Stomach (tissue), 19 donors: ENCODE measurements at places on chromosomes 13 and 19. TPM values are rescaled to one million over a fixed set of nuclear protein-coding genes. Genes with fewer than 3 reads are reported as not detected.
A peak's percentile ranks its signal among the peaks of the same experiment; 100 is the strongest.

- no peak for DNase-seq
These were observed 57.6 kb downstream of the COL4A1 start for GRCh38 chr13:110249326-110249725.

DNA sequence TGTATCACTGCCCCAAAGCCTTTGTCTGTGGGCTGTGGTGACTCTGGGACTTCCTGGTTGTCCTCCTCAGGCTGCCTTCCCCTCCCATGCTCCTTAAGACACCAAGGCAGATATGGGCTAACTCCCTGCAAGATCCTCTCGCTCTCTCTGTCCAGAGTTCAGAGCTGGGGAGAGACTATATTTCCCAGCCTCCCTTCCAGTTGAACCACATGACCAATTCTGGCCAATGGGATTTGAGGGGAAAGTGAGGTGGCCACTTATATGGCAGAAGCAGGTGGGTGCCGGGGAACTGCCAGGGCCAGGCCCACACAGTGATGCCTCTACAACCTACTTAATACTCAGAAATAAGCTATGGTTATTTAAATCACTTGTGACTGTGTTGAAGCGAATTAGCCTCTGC, 16.2 kb upstream of the ANGPTL8 start:
- DNase-seq, result no peak

DNA sequence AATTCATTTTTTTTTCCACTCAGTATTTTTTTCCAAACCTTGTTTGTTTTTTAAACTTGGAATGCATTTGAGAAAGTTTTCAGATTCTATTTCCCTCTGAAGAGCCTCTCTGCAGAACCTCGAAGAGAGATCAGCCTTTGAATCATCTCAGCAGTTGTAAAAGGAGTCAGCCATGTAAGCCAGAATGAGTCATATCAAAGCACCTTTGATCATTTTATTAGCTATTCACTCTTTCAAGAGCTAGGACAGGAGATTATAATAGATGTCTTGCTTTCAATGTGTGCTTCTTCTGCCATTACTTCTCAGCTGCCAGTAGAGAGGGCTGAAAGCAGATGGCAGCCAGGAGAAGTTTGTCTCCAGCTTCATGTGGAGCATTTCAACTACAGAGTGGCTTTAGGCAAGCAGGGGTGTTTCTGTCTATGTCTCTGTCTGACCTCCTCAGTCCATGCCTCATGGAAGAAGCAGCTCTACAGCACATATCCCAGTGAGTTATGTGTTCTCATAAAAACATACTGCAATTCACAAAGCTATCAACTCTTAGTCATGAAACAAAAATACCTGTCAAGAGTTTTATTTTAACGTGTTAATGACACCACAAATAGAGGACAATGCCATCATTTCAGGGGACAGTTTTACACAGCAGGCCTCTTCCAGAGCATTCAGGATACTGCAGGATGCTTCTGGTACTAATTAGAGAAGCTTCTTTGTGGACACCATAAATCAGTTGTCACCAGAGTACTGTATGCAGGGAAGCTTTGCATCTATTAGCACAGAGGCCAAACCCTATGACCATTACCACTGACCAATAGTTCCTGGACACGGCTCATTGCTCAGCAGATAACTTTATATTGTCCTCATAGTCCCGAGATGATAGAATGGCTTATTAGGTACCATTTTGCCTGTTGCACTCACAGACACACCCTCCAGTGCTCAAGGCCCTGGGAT, 94.3 kb downstream of the NHLRC3 start:
- DNase-seq, result no peak

CRX gene
- not detected for total RNA-seq

GRCh38 chr13:97567510-97568243, 133.7 kb downstream of the RAP2A start:
- DNase-seq, result peak; percentile 80

DNA sequence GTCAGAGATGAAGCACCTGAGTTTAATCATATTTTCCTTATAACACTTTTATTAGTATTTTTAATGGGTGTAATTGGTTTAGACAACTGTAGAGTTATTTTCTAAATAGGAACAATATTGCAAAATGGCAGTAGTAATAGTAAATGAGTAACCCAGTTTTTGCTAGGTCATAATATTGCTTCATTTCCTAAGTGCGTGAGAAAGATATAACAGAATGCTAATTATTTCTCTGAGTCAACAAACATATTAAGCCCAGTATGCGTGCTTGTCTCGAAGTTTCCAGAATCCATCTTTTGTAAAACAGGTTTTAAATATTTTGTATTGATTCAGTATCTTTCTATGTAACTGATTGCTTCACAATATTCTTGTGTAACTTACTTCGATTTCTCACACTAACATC, 315.3 kb downstream of the MYO16 start:
- no peak for DNase-seq

DNA sequence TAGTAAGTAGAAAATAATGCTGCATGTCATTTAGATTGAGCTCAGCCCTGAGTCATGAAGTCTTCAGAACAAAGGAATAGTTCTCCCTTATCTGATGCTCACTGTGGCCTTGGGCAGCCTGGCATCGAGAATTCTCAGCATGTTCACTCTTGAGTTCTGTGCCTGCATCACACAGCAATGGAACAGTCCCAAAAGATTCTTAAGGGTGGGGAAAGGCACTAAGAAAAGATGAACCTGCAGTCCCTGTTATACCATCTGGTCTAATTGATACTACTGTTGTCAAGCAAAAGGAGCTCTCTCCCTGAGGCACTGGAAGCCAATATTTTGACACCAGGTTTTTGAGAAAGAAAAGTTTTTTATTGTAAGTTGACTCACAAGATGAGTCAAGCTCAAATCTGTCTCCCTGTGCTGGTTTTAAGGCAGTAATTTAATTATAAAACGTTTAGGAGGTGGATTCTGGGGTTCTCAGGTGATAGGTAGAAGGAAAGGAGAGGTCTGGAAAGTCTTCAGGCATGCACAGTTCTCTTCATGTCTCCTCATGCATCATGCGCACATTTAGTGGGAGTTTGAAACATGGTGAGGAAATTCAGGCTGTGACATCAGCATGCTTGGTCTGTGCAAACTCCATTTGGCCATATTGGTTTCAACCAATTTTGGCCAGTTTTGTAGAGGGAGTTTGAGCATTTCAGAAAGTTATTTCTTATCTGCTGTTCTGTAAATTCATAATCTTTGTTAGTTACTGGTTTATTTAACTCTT, 38.1 kb upstream of the ZNF766 start:
- no peak for DNase-seq

DNA sequence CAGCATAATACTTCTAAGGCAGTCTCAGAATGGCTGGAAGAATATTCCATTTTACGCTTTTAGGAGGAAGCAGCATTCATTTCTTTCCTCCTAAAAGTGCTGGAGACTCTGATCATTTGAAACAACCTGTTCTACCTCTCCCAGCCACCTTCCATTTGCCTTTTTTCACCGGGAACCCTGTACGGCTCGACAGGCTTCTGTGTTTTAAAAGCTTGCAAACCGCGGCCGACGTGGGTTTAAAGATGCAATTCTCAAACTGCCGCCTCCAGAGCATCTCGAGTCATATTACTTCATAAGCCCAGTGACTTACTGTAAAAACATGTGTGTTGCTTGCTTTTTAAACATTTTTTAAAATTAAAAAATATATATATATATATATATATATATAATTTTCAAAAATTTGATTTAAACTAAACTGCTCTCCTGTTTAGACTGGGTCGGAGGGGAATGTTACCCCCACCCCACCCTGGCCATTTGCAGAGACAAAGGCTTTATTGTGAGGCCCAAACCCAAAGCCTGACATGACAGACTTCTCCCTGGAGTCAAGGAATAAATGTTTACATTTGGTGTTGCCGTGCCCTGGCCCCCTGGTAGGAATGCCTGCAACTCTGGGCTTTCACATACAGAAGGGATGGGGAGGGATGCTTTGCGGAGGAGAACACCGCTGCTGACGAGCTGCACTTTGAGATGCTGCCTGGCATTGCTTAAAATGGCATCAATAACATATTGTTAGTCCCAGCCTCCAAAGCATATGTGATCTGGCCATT, 30.4 kb downstream of the ZNF536 start:
- DNase-seq, result no peak

PRKCG gene
- total RNA-seq, result not detected

FCER2 gene
- total RNA-seq, result 1.5 TPM

DNA sequence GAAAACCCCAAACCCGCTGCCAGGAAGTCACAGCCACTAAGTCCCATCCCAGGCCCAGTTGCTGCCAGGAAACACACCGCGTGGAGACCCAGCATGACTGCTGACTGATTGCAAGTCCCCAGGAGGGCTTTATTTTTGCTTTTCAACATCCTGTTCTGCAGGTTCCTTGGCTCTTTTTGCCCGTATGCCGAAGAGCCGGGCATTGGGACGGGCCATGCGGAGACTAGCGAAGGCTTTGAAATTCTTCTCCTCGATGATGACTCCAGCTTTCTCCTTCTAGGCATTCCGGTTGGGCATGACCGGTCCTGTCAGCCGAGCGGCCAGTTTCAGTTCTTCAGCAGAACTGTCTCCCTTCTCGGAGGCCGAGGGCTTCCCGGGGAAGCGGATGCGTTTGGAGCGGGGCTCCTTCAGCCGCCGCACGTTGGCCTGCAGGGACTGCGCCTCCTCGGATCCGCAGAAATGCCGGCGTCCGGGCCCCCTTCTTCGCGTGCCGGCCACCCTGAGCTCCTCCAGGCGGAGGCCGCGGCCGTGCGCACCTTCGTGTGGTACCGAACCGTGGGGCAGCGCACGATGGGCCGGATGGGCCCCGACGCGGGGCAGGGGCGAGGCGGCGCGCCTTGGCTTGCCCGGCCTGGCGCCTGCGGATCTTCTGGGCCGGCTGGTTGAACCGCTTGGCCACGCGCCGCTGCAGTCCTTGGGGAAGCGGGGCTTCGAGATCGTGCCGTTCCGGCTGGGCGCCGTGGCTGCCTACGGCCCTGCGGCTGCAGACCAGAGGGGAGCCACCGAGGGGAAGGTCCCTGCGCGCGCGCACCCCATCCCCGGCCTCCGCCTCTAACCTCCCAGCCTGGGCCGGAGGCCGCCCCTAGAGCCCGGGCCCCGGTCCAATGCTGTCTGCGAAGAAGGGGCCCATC, 15.2 kb downstream of the ZSCAN5C start:
- peak; percentile 44 for DNase-seq

TMEM238 gene
- not detected for total RNA-seq

DNA sequence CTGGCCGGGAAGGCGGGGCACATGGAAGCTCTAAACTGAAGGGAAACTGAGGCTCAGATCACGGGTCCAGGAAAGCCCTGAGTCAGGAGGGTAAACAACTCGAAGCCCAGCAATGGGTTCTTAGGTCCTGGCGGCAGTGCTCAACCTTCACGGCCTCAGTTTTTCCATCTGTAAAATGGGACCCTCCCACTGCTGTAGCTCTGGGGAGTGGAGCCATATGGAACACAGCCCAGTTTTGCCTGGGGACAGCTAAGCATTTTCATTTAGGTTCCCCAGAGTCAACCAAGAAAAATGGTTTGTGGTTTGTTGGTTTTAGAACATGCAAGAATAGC, 30.4 kb downstream of the CEBPG start:
- DNase-seq, result no peak

DNA sequence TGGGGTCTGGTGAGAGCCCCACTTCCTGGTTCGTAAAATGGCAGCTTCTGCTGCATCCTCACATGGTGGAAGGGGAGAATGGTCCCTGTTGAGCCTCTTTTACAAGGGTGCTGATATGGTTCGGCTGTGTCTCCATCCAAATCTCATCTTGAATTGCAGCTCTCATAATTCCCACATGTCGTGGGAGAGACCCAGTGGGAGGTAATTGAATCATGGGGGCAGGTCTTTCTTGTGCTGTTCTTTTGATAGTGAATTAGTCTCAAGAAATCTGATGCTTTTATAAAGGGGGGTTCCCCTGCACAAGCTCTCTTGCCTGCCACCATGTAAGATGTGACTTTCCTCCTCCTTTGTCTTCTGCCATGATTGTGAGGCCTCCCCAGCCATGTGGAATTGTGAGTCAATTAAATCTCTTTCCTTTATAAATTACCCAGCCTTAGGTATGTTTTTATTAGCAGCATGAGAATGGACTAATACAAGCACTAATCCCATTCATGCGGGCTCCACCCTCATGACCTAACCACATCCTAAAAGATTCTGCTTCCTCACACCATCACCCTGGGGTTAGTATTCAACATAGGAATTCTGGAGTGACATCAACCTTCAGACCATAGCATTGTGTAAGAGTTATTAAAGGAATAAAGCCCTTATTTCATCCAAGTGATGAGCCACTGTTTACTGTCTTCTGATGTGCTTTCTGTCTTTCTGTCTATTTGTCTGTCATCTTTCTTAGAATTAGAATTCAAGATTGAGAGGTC, 159.0 kb upstream of the IRS2 start:
- DNase-seq, result no peak

GRCh38 chr13:101611491-101612475, 159.3 kb downstream of the ITGBL1 start:
- no peak for DNase-seq

PLA2G4C gene
- 4.7 TPM for total RNA-seq

DNA sequence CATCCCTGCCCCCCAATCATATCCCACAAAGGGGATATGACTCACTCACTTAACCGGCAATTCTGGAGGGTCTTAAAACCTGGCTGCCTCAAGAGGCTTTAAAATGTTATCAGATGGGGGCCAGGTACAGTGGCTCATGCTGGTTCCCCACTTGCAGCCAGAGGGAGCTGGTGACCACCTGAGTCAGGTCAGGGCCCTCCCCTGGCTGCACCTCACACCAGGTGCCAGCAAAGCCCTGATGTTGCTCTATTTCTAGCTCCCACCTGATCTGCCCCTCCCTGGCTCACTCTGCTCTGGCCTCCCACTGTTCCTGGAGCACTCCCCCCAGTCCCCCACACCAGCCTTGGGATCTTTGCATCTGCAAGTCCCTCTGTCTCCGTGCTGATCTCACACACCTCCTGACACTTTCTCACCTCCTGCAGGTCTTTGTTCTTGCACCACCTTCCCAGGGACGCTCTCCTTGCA, 14.2 kb downstream of the HPN start:
- DNase-seq, result peak; percentile 61

GRCh38 chr19:47437500-47437899, 18.2 kb upstream of the MEIS3 start:
- no peak for DNase-seq

GRCh38 chr13:68736961-68737360, 1370.7 kb upstream of the ATXN8OS start:
- DNase-seq, result no peak

GRCh38 chr19:46080561-46080960, 39.8 kb upstream of the IGFL4 start:
- no peak for DNase-seq

KLF16 gene
- total RNA-seq, result 9.4 TPM

DCT gene
- not detected for total RNA-seq

GRCh38 chr13:42412812-42413483, 141.0 kb downstream of the AKAP11 start:
- DNase-seq, result no peak

- peak; percentile 57 for DNase-seq
These were observed 12.0 kb downstream of the PIAS4 start for GRCh38 chr19:4019578-4019977.

GJB6 gene
- total RNA-seq, result not detected

- DNase-seq, result peak; percentile 23
These were observed 15.4 kb downstream of the LILRA1 start for GRCh38 chr19:54608792-54609191.

- DNase-seq, result no peak
These were observed 85.4 kb upstream of the KLF12 start for GRCh38 chr13:74219566-74219965.

- peak; percentile 70 for DNase-seq
These were observed 21.6 kb downstream of the VASP start for GRCh38 chr19:45528744-45529419.
